ENCODE measurements at places on chromosomes 11 and 22.

DNA sequence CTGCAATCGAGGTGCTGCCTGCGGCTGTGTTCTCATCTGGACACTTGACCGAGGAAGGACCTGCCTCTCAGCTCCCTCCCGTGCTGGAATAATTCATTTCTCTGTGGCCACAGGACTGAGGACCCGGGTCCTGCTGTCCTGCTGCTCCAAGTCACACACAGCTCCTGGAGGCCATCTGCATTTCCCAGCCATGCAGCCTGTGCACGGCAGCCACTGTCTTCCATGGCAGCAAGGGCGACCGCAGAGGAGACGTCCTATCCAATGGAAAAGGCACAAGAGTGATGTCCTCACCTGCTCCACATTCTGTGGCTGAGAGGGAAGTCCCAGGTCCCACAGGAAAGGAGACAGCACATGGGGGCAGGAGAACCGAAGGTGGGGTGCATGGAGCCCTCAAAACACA is 495.8 kb downstream of the BRD1 start:
- DNase-seq: no peak

DNA sequence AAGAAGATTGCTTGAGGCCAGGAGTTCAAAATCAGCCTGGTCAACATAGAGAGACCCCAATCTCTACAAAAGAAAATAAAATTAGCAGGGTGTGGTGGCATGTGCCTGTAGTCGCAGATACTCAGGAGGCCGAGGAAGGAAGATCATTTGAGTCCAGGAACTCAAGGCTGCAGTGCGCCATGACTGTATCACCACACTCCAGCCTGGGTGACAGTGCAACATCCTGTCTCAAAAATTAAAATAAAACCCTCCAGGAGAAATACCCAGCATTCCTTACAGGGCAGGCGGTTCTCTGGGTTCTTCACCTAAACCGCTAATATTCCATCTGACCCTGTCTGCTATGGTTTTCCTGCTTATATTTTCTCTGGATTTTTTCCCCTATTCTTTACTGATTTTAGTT is 13.5 kb downstream of the TCF20 start:
- no peak for DNase-seq

- no peak for DNase-seq
These were observed 684.4 kb downstream of the NTM start for GRCh38 chr11:132054822-132055221.

GRCh38 chr11:132050577-132051165 is 680.3 kb downstream of the NTM start:
- DNase-seq: no peak
